ENCODE measurements at places on chromosomes 6 and 20.
A peak's percentile ranks its signal among the peaks of the same experiment; 100 is the strongest.

- no peak for DNase-seq
These were observed 56.7 kb downstream of the NT5E start for GRCh38 chr6:85506441-85507093.

DNA sequence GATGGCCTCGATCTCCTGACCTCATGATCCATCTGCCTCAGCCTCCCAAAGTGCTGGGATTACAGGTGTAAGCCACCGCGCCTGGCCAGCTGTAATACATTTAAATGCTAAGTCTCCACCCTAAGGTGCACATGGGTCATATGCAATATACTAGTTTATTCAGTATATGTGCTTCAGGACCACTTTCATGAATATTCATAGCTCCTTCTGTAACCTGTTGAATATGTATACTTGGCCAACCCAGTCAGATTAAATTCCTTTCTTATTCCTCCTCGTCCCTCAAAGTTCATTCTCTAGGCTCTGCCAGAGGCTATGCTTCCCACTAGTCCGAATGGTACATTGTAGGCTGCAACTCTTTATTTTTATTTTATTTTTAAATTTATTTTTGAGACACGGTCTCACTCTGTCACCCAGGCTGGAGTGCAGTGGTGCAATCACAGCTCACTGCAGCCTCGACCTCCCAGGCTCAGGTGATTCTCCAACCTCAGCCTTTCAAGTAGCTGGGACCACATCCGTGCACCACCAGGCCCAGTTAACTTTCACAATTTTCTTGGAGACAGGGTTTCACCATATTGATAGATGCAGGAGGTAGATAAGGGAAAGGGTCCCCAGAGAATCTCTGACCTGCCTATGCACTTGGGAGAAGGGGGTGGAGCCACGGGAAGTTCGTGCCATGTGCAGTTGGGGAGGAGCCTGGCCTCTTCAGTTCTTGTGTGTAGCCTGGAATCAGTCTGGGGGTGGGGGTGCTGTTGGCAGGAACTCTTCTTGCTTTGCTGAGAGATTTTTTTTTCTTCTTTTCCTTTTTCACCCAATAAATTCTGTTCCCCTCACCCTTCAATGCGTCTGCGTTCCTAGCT lies 41.3 kb upstream of the DDR1 start:
- DNase-seq: no peak

GRCh38 chr6:36345681-36346466 lies 9.2 kb upstream of the BNIP5 start:
- DNase-seq: no peak

GRCh38 chr20:48944663-48945297 lies 23.3 kb downstream of the ARFGEF2 start:
- DNase-seq: no peak

DNA sequence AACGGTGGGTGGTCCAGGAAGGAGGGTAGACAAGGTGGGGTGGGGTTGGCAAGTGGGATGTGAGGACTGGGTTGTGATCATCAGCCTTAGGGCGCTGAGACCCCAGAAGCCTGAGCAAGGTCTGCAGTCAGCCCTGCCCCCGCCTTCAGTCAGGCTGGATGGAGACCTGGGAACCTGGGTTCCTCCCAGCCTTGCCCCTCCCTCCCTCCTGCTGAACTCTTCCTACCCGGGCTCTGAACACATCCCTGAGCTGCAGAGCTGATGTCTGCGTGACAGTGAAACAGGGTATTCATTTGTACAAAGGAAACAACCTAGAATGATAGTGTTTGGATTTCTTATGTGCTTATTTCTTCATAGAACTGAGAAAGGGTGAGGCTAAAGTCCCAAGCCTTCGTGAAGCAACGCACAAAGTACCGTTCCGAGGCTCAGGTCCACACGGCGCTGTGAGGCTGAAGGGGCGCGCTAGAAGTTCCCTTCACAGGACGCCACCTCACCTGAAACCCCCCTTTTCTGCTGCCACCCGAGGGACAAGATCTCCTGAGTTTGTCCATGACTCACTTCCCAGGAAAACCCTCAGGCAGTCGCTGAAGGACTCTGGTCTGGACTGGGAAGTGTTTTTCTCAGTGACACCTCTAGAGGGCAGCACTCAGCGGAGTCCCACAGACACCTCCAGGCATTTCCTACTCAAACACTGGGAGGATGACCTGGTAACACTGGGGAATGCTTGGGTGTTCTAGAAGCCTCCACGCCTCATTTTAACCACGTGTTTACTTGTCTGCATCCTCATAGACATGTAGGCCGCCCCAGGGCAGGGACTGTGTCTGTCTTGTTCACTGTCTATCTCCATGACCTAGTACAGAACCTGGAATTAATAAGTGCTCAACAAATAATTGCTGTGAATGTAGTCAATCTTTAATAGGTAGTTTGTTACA lies 1.2 kb downstream of the GSTA5 start:
- DNase-seq: peak; percentile 32

- DNase-seq: no peak
These were observed 129.1 kb upstream of the PTPRT start for GRCh38 chr20:43318755-43319297.

- DNase-seq: no peak
These were observed 25.0 kb downstream of the COL12A1 start for GRCh38 chr6:75180864-75181263.

DNA sequence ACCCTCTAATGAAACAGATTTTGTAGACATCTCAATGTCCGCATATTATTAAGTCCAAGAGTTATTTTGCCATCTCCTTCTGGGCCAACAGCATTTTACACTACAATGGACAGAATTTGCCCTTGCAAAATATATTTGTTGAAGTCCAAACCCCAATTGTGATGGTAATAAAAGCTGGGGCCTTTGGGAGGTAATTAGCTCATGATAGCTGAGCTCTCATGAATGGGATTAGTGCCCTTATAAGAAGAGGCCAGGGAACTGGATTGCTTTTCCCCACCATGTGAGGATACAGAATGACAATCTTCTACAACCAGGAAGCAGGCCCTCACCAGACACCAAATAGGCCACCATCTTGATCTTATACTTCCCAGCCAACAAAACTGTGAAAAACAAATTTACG lies 44.9 kb upstream of the MTRF1L start:
- DNase-seq: no peak

DNA sequence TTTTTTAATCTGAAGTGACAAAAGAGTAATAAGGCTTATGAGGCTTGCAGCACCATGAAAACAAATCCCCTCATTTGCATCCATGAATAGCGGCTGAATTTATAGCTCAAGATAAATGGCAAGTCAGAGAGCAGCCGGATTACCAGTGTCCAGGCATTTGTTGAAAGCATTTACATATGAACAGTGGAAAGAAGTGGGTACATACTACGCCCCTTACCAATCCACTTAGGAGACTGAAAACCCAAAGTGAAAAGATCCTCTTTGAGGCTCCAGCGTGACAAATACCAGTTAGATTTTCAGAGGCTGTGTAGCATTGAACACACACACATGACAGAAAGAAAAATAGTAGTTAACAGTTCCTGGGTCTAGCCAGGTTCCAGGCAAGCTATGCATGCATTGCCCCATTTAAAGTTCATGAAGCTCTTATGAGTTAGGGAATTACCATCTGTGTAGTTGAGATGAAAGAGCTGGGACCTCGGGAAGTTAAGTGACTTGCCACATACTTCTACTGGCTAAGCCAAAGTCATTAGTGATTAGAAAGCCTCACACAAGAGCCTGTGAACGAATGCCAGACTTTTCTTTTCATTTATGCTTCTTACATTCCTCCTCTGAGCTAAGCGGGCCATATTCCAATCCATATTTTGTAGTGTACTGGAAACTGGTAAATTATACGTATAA lies 28.3 kb upstream of the NHSL1 start:
- no peak for DNase-seq

- DNase-seq: no peak
These were observed 58.0 kb downstream of the DOP1A start for GRCh38 chr6:83125425-83125824.

GRCh38 chr6:124962639-124963415 lies 590 bp downstream of the RNF217 start:
- no peak for DNase-seq

DNA sequence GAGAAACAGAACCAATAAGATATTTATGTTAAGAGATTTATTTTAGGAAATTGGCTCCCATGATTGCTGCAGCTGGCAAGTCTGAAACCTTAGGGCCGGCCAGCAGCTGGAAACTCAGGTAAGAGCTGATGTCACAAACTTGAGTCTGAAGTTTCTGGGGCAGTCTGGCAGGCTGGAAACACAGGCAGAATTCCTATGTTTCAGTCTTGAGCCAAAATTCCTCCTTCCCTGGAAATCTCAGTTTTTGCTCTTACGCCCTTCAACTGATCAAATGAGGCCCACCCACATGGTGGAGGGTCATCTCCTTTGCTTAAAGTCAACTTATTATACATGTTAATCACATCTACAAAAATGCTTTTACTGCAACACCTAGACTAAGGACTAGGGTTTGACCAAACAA lies 184.1 kb downstream of the SOD2 start:
- DNase-seq: no peak

DNA sequence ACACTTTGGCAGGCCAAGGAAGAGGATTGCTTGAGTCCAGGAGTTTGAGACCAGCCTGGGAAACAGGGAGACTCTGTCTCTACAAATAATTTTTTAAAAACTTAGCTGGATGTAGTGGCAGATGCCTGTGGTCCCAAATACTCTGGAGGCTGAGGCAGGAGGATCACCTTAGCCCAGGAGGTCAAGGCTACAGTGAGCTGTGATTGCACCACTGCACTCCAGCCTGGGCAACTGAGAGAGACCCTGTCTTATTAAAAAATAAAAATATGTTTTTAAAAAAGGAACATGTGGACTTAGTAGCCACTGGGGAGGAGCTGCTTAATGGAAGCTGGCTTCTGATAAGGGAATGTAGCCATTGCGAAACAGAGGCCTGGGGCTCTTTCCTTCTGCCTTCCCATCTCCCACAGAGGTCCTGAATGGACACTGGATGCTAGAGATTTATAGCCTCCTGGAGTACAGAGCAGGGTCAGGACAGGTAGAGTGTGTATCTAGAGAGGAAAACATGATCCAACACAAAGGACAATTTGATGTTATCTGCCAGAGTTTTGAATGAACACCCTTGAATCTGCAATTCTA lies 21.7 kb upstream of the GMNN start:
- DNase-seq: no peak

- no peak for DNase-seq
These were observed 44.4 kb downstream of the DCDC2 start for GRCh38 chr6:24313251-24314141.

DNA sequence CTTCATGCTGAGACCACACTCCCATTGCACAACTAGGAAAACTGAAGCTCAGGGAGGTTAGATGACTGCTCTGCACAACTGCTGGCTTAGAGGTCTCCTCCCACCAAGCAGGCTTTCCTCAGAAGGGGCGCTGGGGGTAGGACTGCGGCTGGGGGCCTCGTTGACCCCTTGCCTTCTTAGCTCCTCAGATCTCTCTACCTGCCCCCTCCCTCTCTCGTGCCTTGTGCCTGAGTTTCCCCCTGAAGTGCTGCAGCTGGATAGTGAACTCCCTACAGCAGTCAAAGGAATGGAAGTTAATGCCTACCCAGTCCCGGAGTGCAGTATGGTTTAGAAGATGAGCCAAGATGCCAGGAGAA lies 149.8 kb downstream of the GRM4 start:
- DNase-seq: no peak

GRCh38 chr6:44044940-44045671 lies 82.1 kb downstream of the MRPL14 start:
- DNase-seq: no peak

DNA sequence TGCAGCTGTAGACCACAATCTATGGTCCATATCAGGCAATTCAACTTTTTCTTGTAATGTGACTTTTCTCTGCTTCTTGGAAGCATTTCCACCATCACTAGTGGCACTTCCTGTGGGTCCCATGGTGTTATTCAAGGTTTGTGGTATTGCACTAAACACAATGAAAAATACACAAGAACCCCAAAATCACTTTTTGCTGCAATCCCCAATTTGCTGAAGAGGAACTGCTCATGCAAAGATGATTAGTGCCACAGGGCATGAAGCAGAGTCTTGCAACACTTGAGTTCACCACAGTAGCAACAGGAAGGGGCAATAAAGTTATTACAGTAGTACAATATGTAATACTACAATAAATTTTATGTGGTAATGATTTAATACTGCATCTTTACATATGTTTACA lies 16.8 kb upstream of the TAAR1 start:
- DNase-seq: peak; percentile 7

- DNase-seq: no peak
These were observed 106.0 kb downstream of the ADGRG6 start for GRCh38 chr6:142407685-142408273.

DNA sequence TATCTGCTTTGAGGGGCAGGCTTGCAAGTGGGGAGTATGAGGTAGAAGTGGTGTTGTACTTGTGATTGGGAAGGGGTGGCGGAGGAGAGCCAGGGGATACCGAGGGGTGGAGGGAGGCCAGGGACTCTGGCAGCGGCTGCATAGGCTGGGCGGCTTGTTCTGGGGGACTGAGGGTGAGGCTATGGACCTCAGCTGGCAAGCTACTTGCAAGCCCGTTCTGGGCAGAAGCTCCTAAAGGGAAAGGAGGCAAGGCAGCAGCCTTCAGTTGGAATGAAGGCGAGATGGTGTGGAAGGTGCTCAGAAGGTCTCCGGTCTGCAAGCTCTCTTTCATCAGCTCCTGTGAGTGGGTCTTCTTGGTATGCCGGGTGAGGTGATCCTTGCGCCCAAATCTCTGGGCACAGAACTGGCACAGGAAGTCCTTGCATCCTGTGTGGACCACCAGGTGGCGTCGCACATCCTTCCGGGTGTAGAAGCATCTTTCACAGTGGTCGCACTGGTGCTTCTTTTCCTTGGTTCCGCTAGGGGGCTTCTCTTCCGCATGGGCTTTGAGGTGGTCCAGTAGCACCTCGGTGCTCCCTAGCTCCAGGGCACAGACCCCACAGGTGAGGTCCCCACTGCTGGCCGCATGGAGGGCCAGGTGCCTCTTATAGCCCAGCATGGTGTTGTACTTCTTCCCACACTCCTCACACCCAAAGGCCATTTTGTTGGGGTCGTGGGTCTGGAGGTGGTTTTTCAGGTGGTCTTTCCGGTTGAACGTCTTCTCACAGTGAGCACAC lies 66.0 kb downstream of the PLAGL1 start:
- peak; percentile 64 for DNase-seq

DNA sequence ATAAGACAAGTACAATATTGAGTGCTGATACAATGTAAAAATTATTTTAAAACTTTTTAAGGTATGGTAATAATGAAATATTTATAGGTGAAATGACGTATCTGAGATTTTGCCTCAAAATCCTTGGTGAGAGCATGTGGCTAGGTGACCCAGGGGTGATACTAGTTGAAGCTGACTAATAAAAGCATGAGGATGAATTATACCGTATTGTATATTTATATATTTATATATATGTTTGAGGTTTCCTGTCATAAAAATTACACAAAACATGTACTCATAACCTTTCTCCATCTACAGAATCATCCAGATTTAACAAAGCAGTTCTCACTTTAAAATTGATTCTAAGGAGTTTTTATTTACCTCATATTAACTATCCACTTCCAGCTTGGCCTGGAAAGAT lies 358.1 kb downstream of the CDKAL1 start:
- DNase-seq: no peak

GRCh38 chr6:38997128-38997761 lies 51.3 kb upstream of the GLP1R start:
- peak; percentile 7 for DNase-seq

DNA sequence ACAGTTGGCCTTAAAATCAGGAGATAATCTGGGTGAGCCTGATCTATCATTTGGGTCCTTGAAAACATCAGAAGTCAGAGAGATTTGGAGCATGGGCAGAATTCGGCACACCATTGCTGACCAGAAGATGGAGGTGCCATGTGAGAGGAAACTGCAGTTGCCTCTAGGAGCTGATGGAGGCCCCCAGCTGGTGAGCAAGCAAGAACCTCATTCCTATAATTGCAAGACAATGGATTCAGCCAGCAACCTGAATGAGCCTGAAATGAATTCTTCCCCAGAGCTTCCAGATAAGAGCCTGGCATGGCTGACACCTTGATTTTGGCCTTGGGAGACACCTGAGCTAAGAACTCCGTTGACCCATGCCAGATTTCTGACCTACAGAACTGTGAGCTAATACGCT lies 76.3 kb upstream of the FYN start:
- DNase-seq: no peak

Data from HL-60 (cell line).